Hematopoietic multipotent progenitor cell treated with erythropoietin and hydrocortisone succinate and interleukin-3 and kit ligand, for 6 days (in vitro differentiated cells): ENCODE measurements at places on chromosomes 4 and X.
A peak's percentile ranks its signal among the peaks of the same experiment; 100 is the strongest.

GRCh38 chr4:21097865-21098264 is 397.6 kb downstream of the PACRGL start:
- no peak for DNase-seq

GRCh38 chrX:63740382-63740781 is 44.6 kb downstream of the ARHGEF9 start:
- DNase-seq = no peak

DNA sequence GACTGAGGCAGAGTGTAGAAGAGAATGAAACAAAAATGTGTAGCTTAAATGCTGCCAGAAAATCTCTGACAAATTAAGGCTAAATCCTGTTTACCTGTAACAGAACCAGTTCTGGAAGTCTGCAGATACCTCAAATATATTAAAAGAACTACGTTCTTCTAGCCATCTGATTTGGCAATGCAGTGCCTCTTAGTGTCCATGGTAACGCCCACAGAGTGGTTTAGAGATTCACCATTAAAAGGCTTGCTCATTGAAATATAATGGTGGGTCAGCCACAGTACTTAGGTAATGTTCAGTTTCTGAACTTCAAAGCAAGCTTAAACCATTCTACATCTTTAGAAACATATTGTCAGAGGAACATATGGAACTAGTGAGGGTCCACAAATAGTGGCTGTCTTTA is 23.2 kb upstream of the LUZP4 start:
- no peak for DNase-seq

DNA sequence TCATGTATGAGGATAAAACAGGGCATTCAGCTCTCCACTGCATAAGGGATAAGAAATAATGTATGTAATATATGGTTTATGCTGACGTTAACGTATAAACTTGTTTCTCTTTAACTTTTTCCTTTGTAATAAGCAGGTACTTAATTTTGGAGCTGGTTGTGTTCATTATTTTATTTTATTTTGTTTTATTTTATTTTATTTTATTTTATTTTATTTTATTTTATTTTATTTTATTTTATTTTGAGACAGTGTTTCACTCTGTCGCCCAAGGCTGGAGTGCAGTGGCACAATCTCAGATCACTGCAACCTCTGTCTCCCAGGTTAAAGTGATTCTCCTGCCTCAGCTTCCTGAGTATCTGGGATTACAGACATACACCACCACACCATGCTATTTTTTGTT is 1932.6 kb upstream of the TENM3 start:
- DNase-seq = no peak

DNA sequence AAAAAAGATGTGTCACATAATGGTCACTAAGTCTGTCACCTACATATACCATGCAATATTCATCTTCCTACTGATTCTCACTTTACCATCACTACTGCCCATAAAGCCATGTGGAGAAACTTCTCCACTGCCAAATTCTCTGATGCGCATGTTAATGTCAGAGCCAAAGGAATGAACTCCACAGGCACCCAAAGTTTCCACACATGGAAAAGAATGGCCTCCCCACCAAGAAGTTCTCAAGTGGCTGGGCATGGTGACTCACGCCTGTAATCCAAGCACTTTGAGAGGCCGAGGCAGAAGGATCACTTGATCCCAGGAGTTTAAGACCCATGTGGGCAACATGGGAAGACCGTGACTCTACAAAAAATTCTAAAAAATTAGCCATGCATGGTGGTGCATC is 43.8 kb upstream of the UGDH start:
- DNase-seq = no peak

GRCh38 chr4:72118017-72118416 is 86.2 kb downstream of the NPFFR2 start:
- DNase-seq = no peak

DNA sequence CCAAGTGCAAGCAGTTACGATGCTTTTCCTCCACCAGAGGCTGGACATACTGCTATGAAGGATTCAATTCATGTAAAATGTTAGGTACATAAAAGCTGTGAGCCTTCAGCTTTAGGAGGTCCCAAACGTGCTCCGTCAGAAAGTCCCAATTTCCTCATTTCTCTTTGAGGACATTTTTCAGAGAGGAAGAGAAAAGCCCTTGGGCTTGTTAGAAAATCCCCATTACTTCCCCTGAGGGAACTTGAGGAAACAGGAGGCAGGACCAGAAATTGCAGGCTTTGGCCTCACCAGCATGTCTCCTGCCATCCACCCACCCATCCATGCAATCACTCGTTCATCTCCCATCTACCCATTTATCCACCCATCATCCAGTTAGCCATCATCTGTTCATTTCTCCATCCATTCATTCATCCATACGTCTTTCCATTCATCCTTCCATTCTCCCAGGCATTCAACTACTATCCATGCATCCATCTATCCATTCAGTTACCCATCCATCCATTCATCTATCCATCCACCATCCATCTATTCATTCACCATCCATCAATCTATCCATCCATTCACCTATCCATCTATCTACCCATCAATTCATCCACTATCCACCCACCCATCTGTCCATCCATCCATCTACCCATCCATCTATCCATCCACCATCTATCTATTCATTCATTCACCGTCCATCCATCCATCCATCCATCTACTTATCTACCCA is 223.5 kb downstream of the AFAP1 start:
- no peak for DNase-seq

DNA sequence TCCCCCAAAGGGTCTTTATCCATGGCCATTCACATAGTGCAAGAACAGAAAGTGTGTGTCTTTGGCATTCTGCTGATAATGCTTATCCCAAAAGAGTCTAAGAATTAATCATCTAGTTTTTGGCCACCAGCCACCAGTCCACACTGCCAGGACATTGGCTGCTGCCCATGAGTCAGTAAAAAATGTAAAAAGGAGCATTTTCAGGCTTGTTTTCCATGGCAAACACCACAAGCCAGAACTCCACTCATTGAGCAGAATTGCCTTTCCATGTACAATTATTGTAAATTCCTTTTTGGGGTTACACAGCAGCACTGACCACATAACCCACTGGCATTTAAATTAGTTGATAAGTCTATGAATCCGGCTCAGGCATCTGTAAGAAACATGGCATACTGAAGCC is 89.2 kb upstream of the PRDX4 start:
- DNase-seq = peak; percentile 4

DNA sequence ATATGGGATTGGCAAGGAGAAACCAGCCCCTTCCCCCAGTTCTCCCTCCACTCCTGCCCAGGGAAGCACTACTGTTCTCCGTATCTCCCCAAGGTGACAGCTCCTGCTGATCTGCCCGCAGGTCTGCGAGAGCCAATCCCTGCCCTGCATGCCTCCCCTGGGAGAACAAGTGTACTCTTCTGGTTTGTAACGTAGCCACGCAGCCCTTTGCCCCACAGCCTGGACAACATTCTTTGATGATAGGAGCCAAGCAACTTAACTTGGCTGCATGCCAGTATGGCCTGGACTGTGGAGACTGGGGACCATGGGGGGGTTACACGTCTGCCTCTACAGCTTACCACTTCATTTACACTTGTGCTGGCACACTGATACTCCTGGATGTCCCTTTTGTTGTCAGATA is 2.0 kb downstream of the STBD1 start:
- peak; percentile 24 for DNase-seq

- DNase-seq = no peak
Measured at GRCh38 chr4:176896211-176896610, 103.5 kb upstream of the VEGFC start.

DNA sequence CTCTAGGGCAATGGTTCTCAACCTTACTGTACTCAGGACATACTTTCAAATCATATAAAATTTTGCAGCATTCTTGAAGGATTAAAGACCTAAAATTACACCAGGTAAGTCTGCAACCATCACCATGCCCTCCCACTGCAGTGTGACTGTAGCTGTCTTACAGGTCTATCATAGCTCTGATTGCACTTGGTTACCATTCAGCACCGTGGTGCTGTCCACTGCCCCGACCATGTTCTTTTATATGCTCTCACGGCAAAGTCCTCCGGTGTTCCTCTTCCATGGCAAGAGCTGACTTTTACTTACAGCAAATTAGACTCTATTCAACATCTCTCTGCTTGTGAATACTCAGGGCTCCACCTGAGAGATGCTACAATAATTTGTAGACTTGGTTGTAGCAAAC is 11.5 kb downstream of the CRMP1 start:
- no peak for DNase-seq

- peak; percentile 63 for DNase-seq
Measured at GRCh38 chrX:20221902-20222301, 44.8 kb downstream of the RPS6KA3 start.

GRCh38 chr4:181550381-181550780 is 692.8 kb upstream of the TENM3 start:
- no peak for DNase-seq

- DNase-seq = no peak
Measured at GRCh38 chr4:152605031-152605430, 69.1 kb upstream of the FBXW7 start.

DNA sequence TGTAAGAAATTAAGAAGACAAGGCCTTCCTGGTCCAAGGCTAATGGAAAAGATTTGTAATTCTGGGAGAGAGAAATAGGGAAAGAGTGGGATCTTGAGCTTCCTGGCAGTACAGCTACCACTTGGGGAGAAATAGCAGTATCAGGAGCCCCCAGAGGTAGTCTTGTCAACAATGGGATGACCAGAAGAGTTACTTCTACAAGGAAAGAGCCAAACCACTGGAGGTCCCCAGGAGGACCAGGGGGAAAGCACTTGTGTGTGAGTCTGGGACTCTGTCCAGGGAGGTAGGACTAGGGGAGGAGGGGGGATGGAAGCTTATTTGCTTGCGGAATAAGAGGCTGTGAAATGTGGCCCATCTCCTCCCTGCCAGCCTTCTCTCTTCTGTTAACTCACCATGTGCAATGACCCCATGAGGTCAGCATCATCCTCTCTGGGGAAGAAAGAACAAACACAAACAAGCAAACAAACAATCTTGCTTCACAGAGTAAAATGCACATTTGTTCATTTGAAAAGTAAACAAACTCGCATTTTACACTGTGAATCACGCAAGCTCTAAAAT is 160.1 kb downstream of the STK32B start:
- DNase-seq = no peak

DNA sequence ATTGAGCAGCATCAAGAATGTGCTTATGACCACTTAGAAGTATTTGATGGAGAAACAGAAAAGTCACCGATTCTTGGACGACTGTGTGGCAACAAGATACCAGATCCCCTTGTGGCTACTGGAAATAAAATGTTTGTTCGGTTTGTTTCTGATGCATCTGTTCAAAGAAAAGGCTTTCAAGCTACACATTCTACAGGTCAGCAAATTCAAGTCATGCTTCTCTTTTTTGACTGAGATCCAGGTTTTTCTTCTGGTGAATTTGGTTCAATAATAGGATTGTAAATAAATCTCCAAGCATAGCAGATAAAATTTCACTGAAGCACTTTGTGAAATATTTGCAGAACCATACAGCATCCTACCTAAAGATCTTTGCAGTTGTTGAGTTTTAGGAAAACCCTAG is 218.1 kb downstream of the TLL1 start:
- no peak for DNase-seq

GRCh38 chrX:18151157-18151556 is 69.5 kb downstream of the BEND2 start:
- DNase-seq = no peak

- no peak for DNase-seq
Measured at GRCh38 chr4:150384249-150384648, 197.7 kb upstream of the MAB21L2 start.

GRCh38 chrX:99301990-99302389 is 1108.1 kb downstream of the PCDH19 start:
- peak; percentile 33 for DNase-seq

- DNase-seq = peak; percentile 73
Measured at GRCh38 chrX:103533511-103534216, 14.4 kb upstream of the RAB40A start.

DNA sequence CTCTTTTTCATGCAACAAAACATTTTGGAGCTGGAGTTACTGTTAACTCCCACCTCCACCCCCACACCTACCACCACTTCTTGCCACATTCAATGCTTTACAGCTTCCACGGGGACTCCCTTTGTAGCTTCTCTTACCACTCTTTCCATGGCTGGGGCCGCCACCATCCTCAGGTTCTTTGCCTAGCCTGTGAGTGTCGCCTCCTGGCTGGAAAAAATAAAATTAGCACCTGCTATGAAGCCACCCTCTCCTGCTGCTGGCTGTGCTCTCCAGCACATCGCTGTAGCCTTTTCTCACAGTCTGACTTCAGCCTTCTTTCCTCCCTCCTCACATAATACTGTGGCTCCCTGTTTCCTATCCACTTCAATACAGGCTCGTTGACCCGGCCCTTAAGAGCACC is 114.4 kb downstream of the FRAS1 start:
- no peak for DNase-seq

GRCh38 chrX:18174971-18175370 is 45.7 kb downstream of the BEND2 start:
- DNase-seq = no peak

- DNase-seq = peak; percentile 1
Measured at GRCh38 chr4:154961263-154961662, 180.2 kb downstream of the RBM46 start.

GRCh38 chr4:127965062-127965802 is at the start of the genes ABHD18 and MFSD8:
Gene ABHD18 (plus strand): TSS chr4:127965406. CDS start chr4:127982956, 17,550 bp downstream.
Gene MFSD8 (minus strand): TSS chr4:127965173. CDS start chr4:127965133, 40 bp downstream.
- DNase-seq = peak; percentile 99

DNA sequence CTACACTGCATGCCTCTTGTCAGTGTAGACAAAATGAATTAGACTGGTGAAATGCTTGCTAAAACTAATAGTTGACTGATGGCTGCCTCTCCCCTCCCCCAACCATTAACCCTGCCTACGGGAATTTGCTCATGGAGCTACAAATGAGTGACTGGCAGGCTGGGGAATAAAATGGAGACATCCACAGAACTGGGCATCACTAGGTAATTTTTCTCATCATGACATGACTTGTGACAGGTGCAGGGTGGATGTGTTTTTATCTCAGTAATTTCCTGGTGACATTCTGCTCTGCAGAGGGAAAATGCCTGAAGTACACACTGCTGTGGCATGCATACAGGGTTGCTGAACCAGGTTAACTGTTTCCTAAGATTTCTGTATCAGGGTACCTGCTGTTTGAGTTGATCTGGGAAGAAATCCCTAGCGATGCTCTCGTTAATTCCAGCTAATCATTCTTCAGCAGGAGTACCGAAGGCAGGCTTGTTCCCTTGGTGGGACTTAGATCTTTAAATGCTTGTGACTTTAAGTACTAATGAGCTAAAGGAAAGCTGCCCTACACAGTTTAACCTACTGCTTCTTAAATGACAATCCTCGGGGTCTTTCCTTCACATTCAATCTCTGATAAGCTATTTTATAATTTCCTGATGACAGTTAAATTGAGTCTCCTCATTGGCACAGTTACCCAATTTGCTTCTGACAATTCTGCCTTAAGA is 376.3 kb upstream of the LCORL start:
- no peak for DNase-seq
